ENCODE measurements at places on chromosomes 5 and 9.

- DNase-seq: no peak
These were observed 176.4 kb downstream of the ARRDC3 start for GRCh38 chr5:91206734-91207133.

DNA sequence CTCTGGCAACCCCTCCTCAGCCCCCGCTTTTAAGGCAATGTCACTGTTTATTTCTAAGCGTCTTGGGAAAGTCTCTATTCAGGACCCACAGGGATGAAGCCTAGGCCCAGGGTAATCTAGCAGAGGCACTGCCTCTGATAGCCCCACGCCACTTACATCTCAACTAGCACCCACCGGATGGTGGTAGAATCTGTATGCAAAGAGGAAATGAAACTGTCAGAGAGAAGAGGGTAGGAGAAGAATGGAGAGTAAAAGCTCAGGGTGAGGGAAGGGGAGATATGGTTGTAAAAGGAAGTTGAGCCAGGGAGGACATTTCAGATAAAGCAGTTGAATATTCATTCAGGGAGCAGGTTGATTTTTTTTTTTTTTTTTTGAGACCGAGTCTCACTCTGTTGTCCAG lies 3.0 kb downstream of the FRRS1L start:
- no peak for DNase-seq

GRCh38 chr5:92206681-92207080 lies 823.6 kb upstream of the ARRDC3 start:
- DNase-seq: no peak

DNA sequence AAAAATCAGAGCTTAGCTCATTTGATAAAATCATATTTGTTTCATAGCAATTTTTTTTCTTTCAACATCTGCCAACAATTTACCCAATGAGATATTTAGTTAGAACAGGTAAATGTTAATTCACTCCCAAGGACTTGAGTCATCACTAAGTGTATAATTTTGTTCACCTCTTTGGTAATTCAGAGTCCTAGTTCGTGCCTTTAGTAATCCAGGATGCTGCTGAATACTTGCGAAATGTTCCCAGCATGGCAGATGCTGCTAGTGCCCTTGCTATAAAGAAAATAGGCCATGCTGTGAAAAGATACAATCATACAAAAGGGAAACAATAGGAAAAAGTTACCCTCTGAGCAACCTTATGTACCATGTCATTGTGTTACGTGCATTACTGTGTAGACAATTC lies 210.5 kb downstream of the CSNK1G3 start:
- DNase-seq: no peak

DNA sequence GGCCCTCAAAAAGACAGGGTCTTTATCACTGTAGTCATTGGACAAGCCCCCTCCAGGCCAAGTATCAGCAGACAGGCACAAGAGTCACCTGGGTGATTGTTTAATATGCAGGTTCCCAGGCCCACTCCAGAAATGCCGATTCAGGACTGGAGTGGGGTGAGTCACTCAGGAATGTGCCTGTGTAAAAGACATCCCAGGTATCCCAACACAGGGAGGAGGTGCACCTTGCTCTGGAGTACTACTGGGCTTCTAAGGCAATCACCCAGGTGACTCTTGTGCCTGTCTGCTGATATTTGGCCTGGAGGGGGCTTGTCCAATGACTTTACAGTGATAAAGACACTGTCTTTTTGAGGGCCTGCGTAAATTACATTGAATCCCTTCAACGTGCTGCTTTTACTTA lies 40.6 kb downstream of the ACTL7B start:
- no peak for DNase-seq

- DNase-seq: no peak
These were observed 18.7 kb upstream of the RNF130 start for GRCh38 chr5:180090098-180090768.

DNA sequence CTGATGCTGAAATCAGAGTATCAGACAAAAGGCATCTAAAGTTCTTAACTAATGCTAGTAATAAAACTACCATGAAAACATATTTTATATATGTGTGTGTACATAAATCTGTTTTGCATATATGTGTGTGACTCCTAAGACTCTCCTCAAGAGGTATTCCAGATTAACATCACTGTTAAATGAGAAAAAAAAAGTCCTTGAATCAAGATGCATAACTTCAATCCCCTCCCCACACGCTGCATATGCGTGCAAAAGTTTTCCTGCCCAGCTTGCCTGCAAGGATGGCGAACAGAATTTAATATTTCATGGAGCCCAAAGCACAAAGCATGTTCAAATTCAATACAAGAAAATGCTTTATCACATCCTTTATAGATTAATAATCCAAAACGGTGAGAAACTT lies 34.7 kb downstream of the EFNA5 start:
- no peak for DNase-seq

DNA sequence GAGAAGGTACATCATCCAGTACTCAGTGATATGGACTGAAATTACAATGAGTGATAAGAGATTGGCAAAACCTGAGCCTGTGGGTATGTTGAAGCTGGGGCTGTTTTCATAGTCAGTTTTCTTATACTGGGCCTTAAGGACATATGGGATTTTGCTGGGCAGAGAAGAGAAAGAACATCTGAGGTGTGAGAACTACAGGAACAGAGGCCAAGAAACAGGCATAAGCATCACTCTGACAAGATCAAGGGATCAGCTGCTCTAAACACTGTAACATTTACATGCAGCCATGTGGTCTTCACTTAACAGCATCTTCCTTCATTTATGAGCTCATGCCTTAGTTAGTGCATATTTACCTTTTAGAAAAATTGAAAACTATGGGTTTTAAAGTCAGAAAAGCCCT lies 220.0 kb downstream of the TRIM36 start:
- DNase-seq: no peak

DNA sequence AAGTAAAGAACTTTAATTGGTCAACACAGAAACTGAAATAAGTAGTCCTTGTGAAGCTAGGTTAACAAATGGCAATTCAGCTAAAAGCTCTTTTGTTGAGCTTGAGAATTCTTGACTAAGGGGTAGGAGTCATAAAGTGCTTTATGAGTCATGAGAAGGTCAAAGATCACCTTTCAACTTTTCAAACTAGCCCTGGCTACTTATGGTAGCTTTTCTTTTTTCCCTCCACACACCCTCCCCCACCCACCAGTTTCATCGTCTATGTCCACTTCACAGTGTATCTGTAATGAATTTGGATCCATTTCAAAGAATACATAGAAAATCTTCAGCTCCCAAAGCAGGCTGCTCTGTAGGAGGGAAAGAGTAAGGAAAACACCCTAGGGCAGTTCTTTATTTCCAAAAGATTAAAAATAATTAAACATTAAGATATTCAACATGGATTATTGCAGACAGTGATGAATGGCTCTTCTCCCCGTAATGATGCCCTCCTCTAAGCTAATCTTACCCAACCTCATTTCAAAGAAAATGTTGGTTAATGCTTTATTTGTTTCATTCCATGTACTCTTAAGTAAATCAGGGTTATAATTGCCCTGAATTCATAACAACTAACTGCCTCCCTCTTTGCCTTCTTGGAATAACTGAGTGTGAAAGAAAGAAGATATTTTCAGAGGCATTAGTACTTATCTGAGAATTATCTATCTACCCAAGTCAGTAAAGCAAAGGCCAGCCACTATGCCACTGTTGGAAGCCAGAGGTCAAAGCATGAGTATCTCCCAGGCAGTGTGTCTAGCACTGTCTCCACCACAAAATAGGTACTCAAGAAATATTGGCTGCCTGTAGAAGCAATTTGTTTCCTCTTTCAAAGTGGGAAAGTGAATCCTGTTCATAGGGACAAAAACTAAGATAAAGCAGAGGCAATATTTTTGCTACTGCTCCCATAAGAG lies 290.6 kb downstream of the PIK3R1 start:
- no peak for DNase-seq

- no peak for DNase-seq
These were observed 28.0 kb downstream of the ERAP2 start for GRCh38 chr5:96904054-96904931.

DNA sequence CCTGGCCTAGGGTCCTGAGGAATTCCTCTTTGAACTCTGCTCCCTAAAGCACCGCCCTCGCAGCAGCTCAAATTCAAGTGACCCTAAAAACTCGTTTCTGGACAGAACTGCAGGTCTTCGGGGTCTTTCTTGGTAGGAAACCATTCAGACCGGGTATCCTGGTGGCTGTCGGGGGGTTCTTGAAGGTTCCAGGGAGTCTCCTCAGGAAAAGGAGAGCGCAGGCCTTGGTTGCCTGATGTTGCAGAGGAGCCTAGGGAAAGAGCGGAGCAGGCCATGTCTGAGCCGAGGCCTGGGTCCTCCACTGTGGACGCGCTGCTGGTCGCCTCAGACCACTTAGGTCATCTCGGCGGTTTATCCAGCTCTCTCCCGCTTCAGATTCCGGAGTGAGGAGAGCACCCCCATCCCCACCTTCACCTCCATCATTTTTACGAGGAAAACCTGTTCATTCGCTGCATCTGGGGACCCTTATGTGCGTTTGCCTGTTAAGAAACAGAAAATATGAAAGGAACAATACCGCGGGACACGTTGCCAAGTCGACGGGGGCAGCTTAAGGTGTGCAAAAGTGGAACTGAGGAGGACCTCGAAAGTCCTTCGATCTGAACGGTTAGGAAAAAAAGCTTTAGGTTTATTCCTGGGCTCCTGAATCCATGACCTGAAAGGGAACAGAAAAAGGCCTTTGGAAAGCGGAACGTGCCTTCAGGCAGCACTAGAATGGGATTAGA lies 299.4 kb downstream of the PARP8 start:
- no peak for DNase-seq

GRCh38 chr5:57181154-57181553 lies 7.3 kb downstream of the GPBP1 start:
- DNase-seq: no peak

DNA sequence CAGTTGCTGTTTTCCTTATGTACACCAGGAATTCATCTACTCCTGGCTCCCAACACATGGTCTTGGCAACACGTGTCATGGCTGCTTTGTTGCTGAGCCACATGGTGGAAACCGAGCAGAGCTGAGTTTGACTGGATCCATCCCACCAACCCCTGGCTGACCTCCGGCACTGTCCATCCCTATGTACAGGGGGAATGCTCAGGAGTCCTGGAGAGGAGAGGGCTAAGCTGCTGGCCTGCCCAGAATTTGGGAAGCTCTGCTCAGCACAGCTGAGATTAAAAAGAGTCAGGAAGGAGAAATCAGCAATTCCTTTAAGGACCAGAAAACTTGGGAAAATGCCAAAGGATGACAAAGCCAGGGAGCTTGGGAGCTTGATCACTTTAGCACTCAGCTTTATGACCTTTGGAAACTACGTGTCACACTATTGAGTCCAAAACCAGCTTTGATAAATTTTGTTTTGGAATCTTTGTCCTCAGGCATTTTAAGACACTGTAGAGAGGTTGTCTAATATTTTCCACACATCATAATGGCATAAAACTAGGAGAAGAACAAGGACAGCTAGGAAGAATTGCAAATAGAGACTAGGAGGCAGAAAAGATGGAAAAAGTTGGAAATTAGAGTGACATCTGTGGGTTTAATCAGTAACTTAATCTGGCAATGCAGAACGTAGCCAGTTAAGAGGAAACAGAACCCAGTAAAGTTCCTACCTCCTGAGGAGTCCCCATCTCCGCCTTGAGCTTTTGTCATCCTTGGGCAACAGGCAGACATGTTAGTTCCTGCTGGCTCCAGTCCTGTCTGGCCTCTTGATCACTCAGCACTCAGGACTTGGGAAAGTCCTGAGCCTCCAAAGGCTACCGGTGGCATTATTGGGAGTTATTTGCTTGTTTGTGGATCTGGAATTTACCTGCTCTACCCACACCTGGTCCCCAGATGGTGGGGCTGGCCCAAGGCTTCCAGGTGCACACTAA lies 62.5 kb upstream of the PLPP1 start:
- DNase-seq: no peak

DNA sequence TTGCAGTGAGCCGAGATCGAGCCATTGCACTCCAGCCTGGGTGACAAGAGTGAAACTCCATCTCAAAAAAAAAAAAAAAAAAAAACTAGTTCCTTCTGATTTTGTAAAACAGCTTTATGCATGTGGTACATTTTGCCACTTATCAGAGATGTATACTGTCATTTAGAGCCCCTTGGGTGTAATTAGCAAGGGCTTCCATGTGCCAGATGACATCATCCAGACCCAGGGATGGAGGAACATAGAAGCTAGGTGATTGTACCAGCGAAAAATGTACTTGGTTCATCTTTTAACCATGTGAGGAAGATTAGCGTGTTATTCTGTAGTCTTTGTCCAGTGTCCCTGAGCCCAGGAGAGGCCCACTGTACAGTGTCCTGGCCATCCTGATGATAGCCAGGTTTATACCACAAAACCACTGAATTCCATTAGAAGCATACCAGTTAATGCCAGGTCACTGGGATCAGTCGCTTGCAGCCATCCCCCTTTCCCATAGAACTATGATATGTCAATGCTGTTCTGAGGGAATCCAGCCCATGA lies 239.3 kb upstream of the SGCD start:
- DNase-seq: no peak

DNA sequence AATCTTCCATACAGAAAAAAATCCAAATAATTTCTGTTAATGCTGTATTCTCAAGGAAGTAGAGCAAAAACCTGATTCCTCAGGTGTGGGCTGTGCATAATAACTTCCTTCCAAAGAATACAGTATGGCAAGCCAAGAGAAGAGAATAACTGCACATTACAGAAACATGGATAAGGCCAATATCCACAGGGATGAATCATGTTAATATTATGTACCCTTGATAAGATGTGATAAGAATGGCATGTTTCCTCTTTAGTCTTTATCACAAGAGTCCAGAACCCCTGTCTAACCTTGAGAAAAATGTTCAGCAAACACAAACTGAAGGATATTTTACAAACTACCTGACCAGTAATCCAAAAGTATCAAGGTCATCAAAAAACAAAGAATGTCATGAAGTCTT lies 795.8 kb downstream of the SEMA5A start:
- no peak for DNase-seq

GRCh38 chr9:68749579-68750159 lies 44.6 kb downstream of the PIP5K1B start:
- DNase-seq: no peak

- DNase-seq: no peak
These were observed 100.9 kb downstream of the EBF1 start for GRCh38 chr5:158998793-158999325.

DNA sequence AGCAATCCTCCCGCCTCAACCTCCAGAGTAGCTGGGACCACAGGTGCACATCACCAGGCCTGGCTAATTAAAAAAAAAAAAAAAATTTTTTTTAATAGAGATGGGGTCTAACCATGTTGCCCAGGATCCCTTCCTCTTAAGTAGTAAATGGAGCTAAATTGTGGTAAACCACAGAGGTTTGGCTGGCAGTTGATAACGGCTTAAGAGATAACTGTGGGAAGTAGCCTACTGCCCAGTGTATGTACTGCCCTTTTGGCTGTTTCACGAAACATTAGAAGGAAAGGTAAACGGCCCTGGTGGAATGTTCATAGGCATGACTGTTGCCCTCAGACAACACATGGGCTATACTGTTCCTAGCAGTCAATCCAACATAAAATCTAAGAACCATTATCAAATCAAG lies 44.4 kb downstream of the HMGCR start:
- DNase-seq: no peak

DNA sequence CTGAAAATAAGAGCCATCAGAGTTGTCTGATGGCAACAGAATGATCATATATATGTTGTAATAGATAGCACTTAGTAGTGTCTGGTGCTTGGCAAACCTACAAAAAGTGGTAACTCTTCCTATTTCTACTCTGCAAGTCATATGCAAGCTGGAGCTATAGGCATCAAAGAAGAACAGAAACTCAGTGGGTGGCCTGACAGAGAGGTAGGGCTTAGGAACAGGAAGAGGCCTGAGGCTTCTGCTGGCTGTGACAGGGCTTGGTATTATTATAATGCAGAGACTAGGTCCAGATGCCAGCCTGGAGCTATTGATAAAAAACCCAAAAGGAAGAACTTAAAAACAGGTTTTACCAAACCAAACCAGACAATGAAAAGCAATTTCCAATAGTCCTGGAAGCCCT lies 4.4 kb upstream of the DIAPH1 start:
- DNase-seq: no peak

- DNase-seq: no peak
These were observed 59.8 kb upstream of the C5orf63 start for GRCh38 chr5:127133071-127133470.
